T-cell (primary cell): ENCODE measurements at places on chromosomes 5 and 9. TPM values are rescaled to one million over a fixed set of nuclear protein-coding genes. Genes with fewer than 3 reads are reported as not detected.

The C1QTNF3 gene
- total RNA-seq = 5.5 TPM

The CDH18 gene
- not detected for total RNA-seq

The FCN2 gene
- total RNA-seq = not detected

The APBA1 gene
- 1.2 TPM for total RNA-seq

The FBP1 gene
- 3.5 TPM for total RNA-seq

The C9 gene
- not detected for total RNA-seq

The CCL27 gene
- not detected for total RNA-seq

The SHISAL2B gene
- total RNA-seq = not detected

The MUSK gene
- not detected for total RNA-seq

The TYRP1 gene
- not detected for total RNA-seq

The CARD9 gene
- total RNA-seq = 0.76 TPM

The SLC36A3 gene
- not detected for total RNA-seq

The NSA2 gene
- total RNA-seq = 97.5 TPM

The FUT7 gene
- total RNA-seq = 5.1 TPM

The TAS2R1 gene
- not detected for total RNA-seq

The CDH9 gene
- total RNA-seq = not detected

The SLC4A9 gene
- total RNA-seq = not detected

The DNAH5 gene
- total RNA-seq = 0.03 TPM

The RGS7BP gene
- not detected for total RNA-seq

The FABP6 gene
- total RNA-seq = not detected

The LCNL1 gene
- total RNA-seq = 2.1 TPM

The TRIM36 gene
- 0.35 TPM for total RNA-seq

The LCN15 gene
- not detected for total RNA-seq

The PRUNE2 gene
- total RNA-seq = 0.45 TPM

The PCA3 gene
- not detected for total RNA-seq

The PSMB7 gene
- 68.0 TPM for total RNA-seq

The RPL7A gene
- total RNA-seq = 2,669 TPM

The PTGS1 gene
- 0.53 TPM for total RNA-seq

The PHF24 gene
- not detected for total RNA-seq

The PALM2AKAP2 gene
- not detected for total RNA-seq

The GZMA gene
- 29.8 TPM for total RNA-seq

The HSPA5 gene
- 142 TPM for total RNA-seq

The SPINK7 gene
- total RNA-seq = not detected

The NUTM2F gene
- total RNA-seq = not detected

The PCDHGC4 gene
- not detected for total RNA-seq

The CSF2 gene
- 0.89 TPM for total RNA-seq

The PCDHB14 gene
- not detected for total RNA-seq

The IFNA7 gene
- total RNA-seq = not detected

The IQGAP2 gene
- 121 TPM for total RNA-seq

The FAM221B gene
- not detected for total RNA-seq

The DRD1 gene
- total RNA-seq = not detected

The PSMD5 gene
- total RNA-seq = 53.7 TPM

The HCN1 gene
- not detected for total RNA-seq

The PDE6A gene
- not detected for total RNA-seq

The KCNV2 gene
- not detected for total RNA-seq

The GDNF gene
- total RNA-seq = not detected

The FCN1 gene
- total RNA-seq = 0.59 TPM

The HRCT1 gene
- total RNA-seq = not detected

The WWC1 gene
- total RNA-seq = 2.0 TPM

The DMRT2 gene
- not detected for total RNA-seq

The HTR1A gene
- not detected for total RNA-seq

The GPR150 gene
- 1.6 TPM for total RNA-seq

The LEAP2 gene
- 3.7 TPM for total RNA-seq
